ENCODE measurements at places on chromosomes 2 and 18.

DNA sequence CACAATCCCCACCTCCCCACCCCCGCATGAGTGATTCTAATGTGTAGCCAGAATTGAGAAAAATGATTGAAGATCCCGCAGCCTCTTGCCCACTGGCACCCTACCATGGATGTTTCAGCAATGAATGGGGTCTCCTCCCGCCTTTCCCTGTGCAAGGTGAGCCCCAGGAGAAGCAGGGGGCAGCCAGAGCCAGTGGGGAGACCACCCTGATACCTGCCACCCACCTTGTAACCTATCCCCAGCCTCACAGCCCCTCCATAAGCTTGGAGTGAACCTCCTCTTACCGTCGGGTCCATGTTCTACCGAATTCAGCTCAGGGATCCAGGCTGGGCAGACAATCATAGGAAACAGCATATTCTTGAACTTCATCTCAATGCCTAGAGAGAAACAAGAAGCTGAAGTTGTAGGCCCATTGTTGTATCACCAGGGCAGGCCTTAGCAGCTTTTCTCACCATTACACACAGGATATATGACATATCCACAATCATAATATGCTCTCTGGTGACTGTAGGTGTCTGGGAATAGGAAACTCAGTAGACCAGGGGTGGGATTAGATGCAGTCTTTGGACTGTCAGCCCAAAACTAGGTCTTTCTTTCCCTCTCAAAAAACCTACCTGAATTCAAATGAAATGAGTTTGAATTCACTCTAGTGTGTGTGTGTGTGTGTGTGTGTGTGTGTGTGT is 30.9 kb downstream of the XDH start:
- DNase-seq = no peak

DNA sequence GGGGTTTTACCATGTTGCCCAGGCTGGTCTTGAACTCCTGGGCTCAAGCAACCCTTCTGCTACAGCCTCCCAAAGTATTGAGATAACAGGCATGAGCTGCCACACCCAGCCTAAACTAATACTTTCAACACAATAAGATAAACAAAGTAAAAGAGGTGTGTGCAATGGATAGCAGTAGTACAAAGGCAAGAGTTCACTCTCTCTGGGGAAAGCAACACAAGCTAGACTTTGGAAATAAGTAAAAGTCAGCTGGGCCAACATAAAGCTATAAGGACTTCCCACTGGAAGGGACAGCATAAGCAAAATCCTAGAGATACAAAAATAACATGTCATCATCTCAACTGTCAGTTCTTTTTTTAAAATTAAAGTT is 5.2 kb upstream of the NOSTRIN start:
- no peak for DNase-seq

DNA sequence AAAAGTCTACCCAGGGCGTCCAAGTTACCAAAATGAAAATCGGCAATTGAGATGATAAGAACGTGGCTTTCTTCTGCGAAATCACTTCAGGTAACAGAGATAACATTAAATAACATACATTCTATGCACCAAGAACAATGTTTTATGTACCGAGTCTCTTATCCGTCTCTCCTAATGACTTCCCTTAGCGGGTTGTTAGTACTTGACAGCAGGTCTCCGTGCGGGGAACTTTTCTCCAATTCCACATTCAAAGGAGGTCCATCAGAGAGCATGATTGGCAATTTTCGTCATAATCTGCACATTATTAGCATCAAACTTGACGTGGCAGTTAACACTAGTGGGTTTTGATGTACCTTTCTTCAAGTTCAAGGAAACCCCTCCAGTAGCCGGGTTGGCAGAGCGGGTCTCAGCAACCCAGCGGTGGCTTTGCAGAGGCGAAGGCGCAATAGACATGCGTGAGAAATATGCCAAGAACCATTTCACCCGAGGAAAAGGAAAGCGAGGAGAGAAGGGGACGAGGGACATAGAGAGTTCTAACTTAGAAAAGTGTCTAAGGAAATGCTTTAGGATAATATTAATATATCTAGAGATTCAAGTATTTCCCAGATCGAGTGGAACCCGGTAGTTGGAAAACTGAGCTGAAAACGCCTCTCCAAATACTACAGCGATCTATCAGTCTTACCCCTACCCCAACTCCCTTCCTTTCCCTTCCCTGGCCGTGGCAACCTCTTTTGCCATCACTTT is 5.0 kb downstream of the EVX2 start:
- no peak for DNase-seq

GRCh38 chr18:3093624-3094337 is 80.8 kb upstream of the LPIN2 start:
- no peak for DNase-seq

DNA sequence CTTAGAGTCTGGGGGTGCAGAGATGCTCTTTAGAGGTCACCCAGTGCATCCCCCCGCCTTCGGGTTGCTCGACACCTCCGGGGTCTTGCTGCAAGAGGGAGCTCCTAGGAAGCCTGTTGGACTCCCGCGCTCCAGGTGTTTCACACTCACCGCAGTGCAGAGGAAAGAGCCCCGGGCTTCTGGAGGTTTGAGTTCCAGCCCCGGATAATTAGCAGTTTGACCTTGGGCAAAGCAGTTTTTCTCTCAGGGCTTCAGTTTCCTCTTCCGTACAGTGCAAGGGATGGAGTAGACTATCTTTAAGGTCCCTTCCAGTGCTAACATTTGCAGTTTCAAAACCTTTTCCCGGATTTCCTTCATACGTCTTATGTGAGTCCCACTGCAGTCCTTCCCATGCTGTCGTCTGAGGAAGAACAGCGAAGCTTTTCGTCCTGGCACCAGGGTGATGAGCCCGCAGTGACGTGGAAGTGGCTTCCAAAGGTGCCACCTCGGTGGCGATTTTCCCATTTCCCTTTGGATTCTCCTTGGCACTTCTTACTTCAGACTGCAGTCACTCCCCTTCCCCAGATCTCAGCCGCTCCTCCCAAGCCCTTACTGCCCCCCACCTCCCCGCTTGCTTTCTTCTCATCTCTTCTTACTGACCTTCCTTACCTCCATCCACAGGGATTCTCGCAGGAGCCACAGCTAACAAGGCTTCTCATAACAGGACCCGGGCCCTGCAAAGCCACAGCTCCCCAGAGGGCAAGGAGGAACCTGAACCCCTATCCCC is 585 bp downstream of the PNKD start:
- no peak for DNase-seq

- DNase-seq = no peak
Observed at GRCh38 chr2:102366406-102367112, 11.0 kb downstream of the IL18R1 start.

DNA sequence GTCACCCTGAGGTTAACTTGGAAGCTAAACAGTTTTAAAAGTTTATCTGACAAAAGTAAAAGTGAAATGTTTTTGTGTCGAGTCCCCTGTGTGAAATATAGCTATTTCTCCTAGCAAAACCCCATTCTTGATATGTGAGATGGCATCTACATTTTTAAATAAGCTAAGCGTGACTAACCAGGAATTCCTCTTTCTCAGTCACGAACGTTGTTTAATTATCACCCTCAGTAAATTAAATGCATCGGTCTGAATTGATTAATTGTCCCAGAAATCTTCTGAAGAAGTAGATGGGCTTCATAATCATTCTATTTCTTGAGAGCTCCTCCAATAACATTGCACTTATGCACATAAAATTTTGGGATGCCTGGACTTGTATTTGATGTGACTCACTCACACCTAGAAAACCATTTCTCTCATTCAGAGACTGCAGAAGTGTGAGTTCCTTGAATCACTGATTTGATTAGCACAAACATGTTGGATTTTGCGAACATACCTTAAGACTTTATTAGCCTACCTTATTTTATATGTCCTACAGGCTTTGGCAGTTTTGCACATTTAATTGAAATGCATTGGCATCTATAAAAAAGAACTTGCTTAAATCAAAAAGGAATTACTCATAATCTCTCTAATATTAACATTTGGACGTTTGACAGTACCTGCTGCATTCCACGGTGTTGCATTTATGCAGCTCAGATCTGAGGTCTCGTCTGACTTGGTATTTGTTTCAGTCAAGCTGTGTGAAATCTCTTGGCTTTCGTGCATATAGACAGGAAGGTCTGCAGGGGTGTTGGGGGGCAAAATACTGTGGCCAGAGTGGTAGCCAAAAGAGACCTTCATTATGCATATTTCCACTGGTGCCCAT is 475.2 kb downstream of the EPHA4 start:
- no peak for DNase-seq

DNA sequence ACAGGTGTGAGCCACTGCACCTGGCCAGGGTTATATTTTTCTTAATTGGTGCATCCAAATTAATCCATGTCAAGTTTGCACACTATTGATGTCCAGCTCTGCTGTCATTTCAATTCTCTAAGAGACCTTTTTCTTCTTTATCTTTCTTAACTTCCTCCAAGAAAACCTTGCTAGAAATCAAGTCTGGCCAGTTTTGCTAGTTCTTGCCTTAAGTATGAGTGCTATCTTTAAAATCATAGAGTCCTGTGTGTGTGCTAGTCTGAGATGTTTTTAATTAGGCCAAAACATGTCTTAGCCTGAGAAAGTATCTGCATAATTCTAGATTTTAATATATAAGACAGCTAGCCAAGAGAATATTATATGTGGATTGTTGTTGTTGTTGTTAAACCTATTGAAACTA is 56.2 kb upstream of the SLC39A10 start:
- no peak for DNase-seq

- no peak for DNase-seq
Observed at GRCh38 chr2:23526114-23526513, 141.1 kb downstream of the KLHL29 start.

- DNase-seq = no peak
Observed at GRCh38 chr2:13260402-13260801, 543.7 kb downstream of the TRIB2 start.

- DNase-seq = peak; percentile 37
Observed at GRCh38 chr2:18413676-18414396, 146.6 kb downstream of the RDH14 start.

DNA sequence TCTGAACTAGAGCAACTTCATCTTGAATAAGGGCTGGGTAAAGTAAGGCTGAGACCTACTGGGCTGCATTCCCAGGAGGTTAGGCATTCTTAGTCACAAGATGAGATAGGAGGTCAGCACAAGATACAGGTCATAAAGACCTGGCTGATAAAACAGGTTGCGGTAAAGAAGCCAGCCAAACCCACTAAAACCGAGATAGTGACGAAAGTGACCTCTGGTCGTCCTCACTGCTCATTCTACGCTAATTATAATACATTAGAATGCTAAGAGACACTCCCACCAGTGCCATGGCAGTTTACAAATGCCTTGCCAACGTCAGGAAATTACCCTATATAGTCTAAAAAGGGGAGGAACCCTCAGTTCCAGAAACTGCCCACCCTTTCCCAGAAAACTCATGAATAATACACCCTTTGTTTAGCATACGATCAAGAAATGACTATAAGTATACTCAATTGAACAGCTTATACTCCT is 109.1 kb downstream of the FIGN start:
- no peak for DNase-seq

- DNase-seq = no peak
Observed at GRCh38 chr2:191728750-191729624, 51.1 kb downstream of the NABP1 start.

GRCh38 chr2:34831096-34831495 is 1232.0 kb upstream of the FAM98A start:
- DNase-seq = no peak

DNA sequence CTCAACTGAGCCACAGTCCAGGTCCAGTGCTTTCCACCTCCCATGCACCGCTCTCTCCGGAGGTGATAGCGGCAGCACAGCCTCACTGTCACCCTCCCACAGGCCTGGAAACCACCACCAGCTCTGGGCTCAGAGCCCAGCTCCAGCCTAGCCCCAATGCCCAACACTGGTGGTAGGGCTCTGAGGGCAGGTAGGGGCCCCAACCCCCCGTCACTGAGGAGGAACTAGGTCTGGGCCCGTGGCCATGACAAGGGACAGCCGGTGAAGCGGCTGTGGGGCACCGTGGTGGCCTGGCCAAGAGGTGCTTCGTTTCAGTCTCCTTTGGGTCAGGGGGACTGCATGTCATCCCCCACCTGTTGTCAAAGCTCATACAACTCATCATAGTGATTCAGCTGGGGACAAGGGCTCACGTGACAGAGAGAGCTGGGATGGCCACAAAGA is 5.5 kb upstream of the TMEM214 start:
- no peak for DNase-seq

- no peak for DNase-seq
Observed at GRCh38 chr2:25400576-25401216, 59.0 kb upstream of the DNMT3A start.

GRCh38 chr2:11813951-11814350 is 67.5 kb downstream of the LPIN1 start:
- no peak for DNase-seq

- DNase-seq = peak; percentile 42
Observed at GRCh38 chr2:42844901-42845821, 52.8 kb upstream of the HAAO start.

- DNase-seq = no peak
Observed at GRCh38 chr18:36688020-36688965, 140.5 kb downstream of the TPGS2 start.

DNA sequence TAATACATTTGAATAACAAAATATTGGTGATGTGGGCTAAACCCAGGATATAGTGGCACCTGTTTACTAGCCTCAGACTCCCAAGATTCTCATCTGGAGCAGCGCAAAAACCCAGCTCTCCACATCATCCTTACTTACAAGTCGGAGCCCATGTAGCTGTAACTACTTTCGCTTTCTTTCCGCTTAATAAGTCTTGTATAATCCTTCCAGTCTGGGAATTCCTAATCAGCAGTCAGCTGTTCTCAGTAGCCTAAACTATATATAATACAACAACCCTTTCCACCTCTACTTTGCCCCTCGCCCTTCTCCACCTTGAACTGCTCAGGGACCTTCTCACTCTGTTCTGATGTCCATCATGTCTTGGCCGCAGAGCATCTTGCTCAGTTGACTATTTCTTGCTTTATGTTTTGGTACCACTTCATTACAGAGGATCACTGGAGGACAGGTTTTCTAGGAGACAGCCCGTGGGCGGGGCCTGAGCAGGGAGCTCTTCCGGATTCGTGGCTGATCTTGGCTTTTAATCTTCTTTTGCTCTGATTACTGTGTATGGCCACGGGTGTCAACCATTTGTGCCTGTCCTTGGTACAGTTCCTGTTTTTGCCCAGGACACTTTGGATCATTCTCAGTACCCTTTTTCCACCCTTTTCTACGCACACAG is 119.9 kb upstream of the SERTAD2 start:
- no peak for DNase-seq

DNA sequence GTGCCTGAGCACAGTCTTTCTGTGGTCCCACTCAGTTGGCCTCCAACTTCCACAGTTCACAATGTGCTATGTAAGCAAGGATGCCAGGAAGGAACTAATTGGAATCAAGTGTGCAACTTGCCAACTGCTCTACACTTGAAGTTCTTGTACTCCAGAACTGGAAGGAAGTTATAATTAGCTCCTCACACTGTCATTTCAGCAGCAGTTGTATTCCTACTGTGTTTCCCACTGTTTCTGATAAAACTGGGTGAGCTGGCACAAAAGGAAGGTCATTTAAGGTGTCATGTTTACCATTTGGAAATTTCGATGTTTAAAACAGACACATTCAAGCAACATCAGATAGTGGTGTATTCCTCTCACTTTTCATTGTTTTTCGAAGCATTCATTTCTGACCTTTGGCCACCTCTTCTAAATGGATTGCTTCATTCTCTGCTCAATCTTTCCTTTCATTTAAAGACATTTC is 84.2 kb downstream of the ANTXR1 start:
- no peak for DNase-seq

- no peak for DNase-seq
Observed at GRCh38 chr2:84817239-84817655, 63.6 kb downstream of the TRABD2A start.

Data from AG09309 (cell line).